ENCODE measurements at places on chromosomes 7 and 10.
A peak's percentile ranks its signal among the peaks of the same experiment; 100 is the strongest.

- DNase-seq, result no peak
These were observed 8.5 kb upstream of the KNDC1 start for GRCh38 chr10:133151543-133151972.

DNA sequence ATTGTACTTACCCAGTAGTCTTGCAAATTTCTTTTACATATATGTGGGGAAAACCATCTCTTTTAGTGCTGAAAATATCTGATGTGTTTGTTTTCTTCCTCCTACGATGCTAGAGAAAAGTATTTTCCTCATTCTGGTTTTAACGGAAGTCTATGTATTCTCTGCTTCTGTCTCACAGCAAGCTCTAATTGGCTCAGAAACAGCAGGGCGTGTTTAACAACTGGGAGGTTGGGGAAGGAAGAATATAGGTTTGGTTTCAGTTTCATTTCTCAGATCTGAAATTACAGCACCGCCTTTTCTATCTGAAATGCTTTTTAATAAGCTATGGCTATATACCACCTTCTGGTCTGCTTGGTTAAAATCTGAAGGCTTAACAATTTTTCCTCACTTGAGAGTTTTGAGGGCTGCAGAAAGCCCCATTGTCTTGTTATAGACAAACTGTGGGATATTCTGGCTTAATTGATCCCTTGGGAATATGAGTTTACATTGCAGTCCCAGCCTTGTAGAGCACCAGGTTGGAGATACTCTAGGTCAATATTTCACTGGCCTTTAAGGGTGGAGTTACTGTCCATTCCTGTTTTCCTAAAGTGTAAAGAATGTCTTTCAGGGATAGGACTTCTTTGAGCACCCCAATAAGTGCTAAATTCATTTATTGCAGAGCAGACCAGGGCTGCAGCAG lies at the start of gene SAMD9:
Gene SAMD9, minus strand, starts transcription at position 128 of the 679 bp plus-strand sequence. CDS start 11,882 bp downstream, outside the sequence.
- DNase-seq, result peak; percentile 93

- DNase-seq, result no peak
These were observed 1.7 kb downstream of the TWNK start for GRCh38 chr10:100989088-100989487.

GRCh38 chr10:33240931-33241330 lies 93.5 kb downstream of the NRP1 start:
- DNase-seq, result no peak

- no peak for DNase-seq
These were observed 41.9 kb downstream of the TAS2R41 start for GRCh38 chr7:143519411-143520131.
